ENCODE measurements at places on chromosomes 2 and 18.

DNA sequence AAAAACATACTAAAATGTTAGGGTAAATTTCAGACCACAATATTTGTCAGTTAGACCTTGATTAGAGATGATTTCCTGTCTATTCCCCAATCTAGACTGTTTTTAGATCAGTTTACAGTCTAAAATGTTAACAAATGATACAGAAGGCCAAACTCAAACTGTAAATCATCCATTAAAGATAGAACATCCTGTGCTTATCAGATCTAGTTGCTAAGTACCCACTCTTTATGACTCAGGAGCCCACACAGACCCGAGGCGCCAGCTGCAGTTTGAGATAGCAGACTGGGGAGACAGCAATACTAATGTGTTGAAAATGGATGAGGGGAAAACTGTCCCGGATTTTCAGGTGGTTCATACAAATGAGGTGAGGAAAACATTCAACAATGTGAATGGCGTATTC is 113.3 kb downstream of the SCG2 start:
- no peak for DNase-seq

DNA sequence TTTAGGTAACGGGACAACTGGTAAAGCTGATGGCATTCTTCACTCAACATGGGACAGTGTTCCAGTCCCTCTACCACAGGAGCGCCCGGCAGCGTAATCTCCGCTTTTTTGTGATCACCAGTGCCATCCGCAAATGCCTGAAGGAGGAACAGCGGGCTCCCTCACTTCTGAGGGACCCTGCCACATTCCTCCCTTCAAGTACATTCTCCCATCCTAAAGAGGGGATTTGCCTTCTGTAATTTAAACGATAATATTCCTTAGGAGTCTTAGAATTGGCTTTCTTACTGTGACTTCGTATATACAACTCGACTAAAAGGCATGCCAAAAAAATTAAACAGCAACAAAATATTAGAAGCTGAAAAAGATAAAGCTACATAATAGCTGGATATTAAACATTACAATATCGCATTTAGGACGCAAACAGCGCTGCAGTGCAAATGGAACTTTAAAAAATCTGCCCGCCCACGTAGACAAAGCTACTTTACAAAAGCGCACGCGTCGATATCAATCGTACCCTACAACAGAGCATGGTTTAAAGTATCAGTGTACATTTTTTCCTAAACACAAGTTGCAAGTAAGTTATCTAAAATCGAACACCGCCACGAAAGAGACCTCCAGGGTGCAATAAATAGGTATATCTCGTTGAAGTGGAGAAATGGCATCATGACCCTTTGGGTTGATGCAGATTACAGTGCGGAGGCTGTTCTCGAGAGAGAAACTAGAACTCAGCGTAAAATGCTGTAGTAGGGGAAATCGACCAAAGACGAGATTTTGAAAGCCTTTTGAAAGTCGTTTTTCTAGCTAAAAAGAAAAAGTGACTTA is 2.3 kb upstream of the VSNL1 start:
- DNase-seq, result no peak

DNA sequence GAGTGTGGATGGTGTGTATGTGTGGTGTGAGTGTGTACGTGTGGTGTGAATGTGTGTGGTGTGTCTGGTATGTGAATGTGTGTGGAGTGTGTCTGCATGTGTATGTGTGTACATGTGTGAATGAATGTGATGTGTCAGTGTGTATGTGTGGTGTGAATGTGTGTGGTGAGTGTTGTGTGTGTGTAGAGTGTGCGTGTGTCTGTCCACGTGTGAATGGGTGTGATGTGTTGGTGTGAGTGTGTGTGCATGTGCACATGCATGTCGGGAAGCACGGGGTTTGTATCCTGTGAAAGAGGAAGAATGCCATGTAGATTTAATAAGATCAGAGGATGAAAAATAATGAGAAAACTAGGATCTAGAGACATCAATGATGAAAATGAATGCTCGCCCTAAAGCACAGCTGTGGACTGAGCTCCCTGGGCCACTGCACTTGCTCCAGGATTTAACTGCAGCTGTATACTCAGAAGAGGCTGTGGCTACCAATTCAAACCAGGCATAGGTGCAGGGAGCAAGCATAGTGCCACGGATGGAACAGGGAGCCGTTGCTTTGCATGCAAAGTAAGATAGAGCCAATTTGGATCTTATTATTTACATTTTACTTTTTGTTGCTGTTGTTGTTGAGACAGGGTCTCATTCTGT is 122.7 kb downstream of the DOCK10 start:
- DNase-seq, result no peak

GRCh38 chr2:53575721-53576124 is 191.9 kb upstream of the CHAC2 start:
- DNase-seq, result no peak

GRCh38 chr2:101509499-101510284 is 34.8 kb upstream of the RFX8 start:
- no peak for DNase-seq

DNA sequence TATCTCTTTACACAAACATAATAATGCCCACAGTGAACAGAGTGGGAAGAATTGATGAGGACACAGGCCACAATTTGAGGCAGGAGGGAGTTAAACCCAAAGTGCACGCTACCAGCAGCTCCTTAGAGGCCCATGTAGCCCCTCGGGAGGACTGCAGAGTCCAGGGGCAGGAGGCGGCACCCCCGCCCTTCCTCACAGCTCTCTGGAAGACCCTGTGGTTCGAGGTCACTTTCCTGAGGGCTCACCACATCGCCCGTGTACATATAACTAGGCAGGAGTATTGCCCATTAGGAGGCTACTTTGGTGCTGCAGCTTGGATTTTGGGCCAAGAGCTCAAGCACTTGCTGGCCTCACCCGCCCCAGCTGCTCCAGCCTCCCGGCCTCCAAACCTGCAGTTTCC is 22.2 kb upstream of the CIDEA start:
- DNase-seq, result no peak

GRCh38 chr2:19178175-19178574 is 180.2 kb downstream of the OSR1 start:
- DNase-seq, result no peak

- DNase-seq, result no peak
These were observed 166.3 kb downstream of the NRP2 start for GRCh38 chr2:205848601-205849000.

GRCh38 chr2:64019083-64019974 is at the start of gene VPS54:
TSS of gene VPS54 (minus strand) at chr2:64019428. CDS start at chr2:63983999, 35,429 bp downstream.
- DNase-seq, result peak; percentile 71

- DNase-seq, result no peak
These were observed 583.7 kb upstream of the HNMT start for GRCh38 chr2:137380610-137381009.

GRCh38 chr2:2941205-2941604 is 436.4 kb downstream of the EIPR1 start:
- no peak for DNase-seq

DNA sequence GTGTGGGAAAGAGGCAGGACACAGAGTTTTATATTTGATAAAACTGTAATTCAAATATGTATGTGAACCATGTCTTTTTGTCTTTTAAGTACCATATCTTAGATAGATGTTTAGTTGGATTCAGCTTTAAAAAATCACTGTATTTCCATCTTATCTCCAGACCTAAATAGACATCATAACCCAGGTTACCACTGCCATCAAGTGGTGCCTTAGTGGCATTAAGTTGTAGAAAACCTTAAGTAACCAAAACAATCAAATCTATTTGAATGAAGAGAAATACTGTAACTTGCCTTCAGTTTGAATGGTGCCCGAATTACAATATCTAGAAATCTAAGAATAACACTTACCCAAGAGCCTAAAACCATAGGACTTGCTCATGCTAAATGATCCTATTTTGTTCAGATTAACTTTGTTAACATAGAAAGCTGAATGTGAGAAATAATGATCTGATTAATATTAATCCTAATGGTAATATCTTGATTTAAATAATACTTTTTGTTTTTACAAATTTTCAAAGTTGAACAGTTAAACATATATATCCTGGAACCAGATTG is 92.5 kb upstream of the MAP2 start:
- no peak for DNase-seq

GRCh38 chr18:47422524-47422923 is 171.1 kb upstream of the SKOR2 start:
- DNase-seq, result no peak

DNA sequence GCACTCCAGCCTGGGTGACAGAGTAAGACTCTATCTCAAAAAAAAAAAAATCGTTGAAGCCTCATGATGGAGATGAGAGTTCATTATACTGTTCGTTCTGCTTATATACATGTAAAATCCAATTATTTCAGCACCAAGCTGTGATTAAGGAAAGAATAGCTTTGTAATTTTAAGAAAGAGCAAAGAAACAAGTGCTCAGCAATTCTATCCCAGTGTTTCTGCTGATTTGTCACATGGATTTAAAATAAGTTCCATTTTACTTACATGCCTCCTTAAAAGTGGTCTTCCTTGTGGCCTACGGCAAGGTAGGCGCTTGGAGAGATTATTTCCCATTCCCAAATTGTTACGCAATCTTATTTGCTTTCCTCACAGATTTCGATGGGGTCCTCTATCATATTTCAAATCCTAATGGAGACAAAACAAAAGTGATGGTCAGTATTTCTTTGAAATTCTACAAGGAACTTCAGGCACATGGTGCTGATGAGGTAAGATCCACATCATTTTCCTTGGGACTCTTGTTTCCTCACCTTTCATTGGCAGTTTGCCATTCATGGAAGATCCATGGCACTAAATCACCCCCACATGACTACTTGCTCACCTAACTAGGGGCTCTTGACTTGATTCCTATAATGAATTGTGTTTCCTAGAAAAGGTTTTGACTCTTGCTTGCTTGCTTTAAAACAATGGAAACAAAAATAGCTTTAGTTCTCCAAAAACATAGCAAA is 11.5 kb downstream of the ARPC2 start:
- no peak for DNase-seq

DNA sequence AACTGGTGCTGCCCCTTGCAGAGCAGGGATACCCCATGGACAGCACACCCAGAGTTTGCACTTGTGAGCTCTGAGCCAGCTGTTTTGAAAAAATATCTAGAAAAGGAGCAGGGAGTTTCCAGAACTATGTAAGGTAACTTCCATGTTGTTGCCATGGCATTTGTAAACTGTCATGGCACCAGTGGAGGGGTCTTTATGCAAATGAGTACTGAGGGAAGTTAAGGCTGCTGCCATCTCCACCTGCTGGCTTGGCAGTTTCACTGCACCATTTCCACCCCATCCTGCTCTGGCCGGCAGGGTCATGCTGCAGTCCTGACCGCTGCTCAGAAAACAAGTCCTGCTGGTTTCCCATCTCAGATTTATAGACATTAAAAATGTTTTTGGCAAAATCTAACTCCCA is 52.3 kb upstream of the SNTG2 start:
- DNase-seq, result no peak

GRCh38 chr18:39513186-39513585 is 1947.6 kb upstream of the CELF4 start:
- no peak for DNase-seq

GRCh38 chr2:21328177-21328576 is 204.4 kb downstream of the TDRD15 start:
- no peak for DNase-seq

- DNase-seq, result no peak
These were observed 66.7 kb upstream of the SLC39A10 start for GRCh38 chr2:195590199-195590860.

GRCh38 chr2:209472112-209472832 is 48.4 kb downstream of the MAP2 start:
- DNase-seq, result no peak

- DNase-seq, result peak; percentile 78
These were observed 89.2 kb downstream of the DOCK10 start for GRCh38 chr2:224952936-224953657.

GRCh38 chr2:222360997-222361396 is 62.2 kb upstream of the PAX3 start:
- DNase-seq, result no peak

- DNase-seq, result no peak
These were observed 92.7 kb downstream of the NCKAP5 start for GRCh38 chr2:133475610-133476009.

GRCh38 chr18:70355620-70356385 is 67.0 kb downstream of the SOCS6 start:
- no peak for DNase-seq

DNA sequence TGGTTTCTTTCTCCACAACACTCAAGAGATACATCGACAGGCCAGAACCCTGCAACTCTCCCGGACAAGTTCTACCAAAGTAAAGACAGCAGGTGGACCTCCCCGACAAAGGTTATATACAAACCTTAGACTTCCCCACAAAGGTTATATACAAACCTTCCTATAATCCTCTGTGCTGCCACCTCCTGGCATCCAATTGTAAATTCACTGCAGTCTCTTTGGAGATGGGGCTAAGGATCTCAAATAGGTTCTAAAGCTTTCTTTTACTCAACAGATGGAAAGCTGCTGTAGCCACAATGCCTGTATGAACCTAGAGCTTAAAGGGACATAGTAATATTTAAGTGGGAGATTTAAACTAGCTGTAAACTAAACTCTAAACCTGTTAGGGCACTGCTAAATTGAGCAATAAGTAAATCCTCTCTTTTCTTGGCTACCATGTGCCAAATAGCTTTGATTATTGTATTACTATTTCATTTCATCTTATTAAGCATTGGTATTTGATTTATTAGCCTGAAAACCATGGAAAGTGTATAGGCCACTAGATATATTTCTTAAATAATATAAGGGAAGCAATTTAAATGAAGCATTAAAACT is 9.8 kb upstream of the MREG start:
- DNase-seq, result peak; percentile 71

- DNase-seq, result no peak
These were observed 185.2 kb upstream of the ID2 start for GRCh38 chr2:8496617-8497016.

DNA sequence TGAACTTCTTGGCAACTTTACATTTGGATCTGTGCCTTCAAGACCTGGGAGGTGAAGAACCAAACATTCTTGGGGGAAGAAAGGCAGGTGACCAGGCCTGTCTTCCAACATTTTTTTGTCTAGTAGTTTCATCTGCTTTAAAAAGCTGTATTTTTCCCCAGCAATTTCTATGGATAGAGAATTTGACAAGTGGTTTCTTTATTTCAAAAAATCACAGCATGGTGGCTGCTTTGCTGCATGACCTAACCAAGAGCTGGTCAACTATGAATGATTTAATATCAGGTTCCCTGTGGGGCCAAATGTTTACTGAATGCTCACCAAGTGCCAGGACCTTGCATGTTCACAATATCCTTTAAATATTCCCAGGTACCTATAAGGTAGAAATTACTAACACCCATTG is 19.1 kb downstream of the LRP2 start:
- DNase-seq, result no peak

- DNase-seq, result no peak
These were observed 52.7 kb downstream of the ADD2 start for GRCh38 chr2:70715071-70715985.

GRCh38 chr18:27372386-27372785 is 187.3 kb upstream of the CHST9 start:
- DNase-seq, result no peak
